ENCODE measurements at places on chromosomes 4 and X.

DNA sequence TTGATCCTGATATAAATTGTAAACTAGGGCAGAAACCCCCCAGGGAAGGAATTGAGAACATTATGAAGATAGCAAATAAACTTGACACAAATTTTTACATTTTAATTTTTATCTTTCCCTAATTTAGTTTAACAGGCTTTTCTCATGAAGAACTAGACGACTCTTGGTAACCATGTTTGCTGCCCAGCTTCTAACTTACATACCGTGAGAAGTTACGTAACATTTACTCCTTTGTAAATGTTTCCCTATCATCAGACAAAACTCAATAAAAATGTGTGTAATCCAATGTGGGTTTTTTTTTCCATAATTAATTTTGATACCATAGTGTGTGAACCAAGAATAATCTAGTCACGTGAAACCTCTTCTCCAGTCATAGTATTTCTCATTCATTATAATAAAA, 34.4 kb downstream of the OFD1 start:
- DNase-seq: no peak

DNA sequence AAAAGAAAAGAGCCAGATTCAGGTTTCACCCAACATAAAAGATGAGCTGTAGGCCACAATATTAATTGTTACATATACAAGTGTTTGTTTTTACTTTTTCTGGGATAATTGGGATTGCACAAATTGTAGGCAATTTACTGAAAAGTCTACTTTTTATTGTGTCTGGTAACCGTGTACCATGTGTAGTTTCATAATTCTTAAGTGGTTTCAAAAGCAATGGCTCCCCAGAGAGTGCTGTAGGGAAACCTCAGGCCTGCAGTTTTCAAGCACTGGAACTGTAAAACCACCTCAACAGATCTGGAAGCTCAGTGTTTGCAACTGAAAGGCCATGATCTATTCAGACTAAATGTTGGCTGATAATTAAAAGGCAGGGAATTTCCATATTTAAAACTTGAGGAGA, 53.9 kb upstream of the MMAA start:
- no peak for DNase-seq

DNA sequence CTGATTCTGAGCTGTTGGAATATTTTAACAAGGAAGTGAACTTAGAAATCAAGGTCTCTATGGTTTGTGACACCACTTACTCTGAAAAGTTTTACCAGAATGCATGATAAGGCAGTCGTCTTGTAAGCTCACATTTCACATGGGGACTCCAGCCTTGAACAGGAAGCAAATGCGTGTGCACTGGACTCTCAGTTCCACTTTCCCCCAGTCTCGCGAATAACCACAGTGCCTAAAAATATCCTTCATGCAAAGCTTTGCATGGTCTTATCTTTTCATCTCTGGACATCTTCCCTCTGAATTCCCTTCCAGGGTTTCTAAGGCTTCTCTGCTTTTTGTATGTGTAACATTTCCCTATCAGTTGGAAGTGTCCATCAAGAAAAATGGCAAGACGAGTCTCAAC, 581.8 kb downstream of the NLGN4X start:
- no peak for DNase-seq

DNA sequence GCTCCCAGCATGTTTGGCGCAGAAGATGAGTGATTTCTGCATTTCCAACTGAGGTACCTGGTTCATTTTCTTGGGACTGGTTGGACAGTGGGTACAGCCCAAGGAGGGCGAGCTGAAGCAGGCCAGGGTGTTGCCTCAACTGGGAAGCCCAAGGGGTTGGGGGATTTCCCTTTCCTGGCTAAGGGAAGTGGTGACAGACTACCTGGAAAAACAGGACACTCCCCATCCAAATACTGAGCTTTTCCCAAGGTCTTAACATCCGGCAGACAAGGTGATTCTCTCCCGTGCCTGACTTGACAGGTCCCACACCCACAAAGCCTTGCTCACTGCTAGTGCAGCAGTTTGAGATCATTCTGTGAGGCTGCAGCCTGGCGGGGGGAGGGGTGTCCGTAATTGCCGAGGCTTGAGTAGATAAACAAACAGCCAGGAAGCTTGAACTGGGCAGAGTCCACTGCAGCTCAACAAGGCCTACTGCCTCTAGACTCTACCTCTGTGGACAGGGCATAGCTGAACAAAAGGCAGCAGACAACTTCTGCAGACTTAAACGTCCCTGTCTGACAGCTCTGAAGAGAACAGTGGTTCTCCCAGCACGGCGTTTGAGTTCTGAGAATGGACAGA, 307.7 kb upstream of the ARSJ start:
- DNase-seq: no peak
